ENCODE measurements at places on chromosomes 1 and 21. TPM values are rescaled to one million over a fixed set of nuclear protein-coding genes. Genes with fewer than 3 reads are reported as not detected.

Gene HENMT1
- 13.0 TPM for total RNA-seq

Gene GSTM5
- total RNA-seq = 3.7 TPM

Gene ADAMTS1
- 29.6 TPM for total RNA-seq

Gene LRRC71
- total RNA-seq = not detected
